Cardiac septum (tissue), 1 donor: ENCODE measurements at places on chromosomes 1 and 21. TPM values are rescaled to one million over a fixed set of nuclear protein-coding genes. Genes with fewer than 3 reads are reported as not detected.

- DNase-seq: no peak
Measured at GRCh38 chr1:89355056-89355455, 8.8 kb upstream of the GBP6 start.

DNA sequence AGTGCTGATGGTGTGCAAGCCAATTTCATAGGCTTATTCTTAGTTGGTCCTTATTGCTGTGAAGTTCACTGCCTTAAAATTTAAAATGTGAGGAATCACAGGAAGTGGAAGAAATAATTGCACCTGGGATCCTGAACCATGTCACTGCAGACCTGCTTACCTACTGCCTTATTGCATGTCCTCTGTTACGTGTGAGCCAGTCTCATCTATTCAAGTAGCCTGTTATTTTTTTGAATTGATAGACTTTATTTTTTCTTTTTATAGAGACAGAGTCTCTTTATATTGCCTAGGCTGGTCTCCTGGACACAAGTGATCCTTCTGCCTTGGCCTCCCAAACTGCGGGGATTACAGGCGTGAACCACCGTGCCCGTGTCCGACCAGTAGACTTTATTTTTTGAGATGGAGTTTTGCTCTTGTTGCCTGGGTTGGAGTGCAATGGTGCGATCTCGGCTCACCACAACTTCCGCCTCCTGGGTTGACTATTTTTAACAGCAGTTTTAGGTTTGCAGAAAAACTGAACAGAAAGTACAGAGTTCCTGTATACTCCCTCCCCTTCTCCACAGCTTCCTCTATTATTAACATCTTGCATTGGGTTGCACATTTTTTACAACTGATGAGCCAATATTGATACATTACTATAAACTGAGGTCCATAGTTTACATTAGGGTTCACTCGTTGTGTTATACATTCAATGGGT lies 14.0 kb upstream of the DISC1 start:
- peak; percentile 82 for DNase-seq

GRCh38 chr1:67626090-67626860 lies 58.7 kb upstream of the GADD45A start:
- no peak for DNase-seq

GRCh38 chr1:167541003-167541402 lies 12.6 kb downstream of the CREG1 start:
- no peak for DNase-seq

DNA sequence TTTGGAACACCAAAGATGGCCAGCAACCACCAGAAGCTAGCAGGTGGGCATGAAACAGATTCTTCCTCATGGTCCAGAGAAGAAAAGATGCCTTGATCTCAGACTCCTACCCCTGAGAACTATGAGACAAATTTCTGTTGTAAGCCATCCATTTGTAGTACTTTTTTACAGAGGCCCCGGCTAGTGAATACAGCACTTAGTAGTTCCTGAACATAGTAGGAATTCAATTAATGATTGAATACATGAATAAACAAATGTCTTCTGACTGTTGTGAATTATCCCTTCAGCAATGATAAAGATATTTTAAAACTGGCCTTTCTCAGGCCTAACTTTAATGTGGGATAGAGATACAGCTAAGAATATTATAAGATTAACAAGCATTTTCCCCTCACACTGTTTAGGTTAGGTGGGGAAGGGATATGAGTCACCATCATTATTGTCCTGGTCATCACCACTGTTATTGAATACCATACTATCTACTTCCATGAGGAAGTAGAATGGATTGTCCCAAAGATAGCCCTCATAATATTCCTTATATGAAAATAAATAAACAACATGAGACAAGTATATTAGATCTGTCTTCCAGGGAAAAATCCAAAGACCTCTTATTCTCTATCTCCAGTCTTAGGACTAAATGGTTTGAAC lies 51.4 kb downstream of the ADCY10 start:
- DNase-seq: no peak

- no peak for DNase-seq
Measured at GRCh38 chr1:39139723-39140360, 64.7 kb upstream of the MACF1 start.

DNA sequence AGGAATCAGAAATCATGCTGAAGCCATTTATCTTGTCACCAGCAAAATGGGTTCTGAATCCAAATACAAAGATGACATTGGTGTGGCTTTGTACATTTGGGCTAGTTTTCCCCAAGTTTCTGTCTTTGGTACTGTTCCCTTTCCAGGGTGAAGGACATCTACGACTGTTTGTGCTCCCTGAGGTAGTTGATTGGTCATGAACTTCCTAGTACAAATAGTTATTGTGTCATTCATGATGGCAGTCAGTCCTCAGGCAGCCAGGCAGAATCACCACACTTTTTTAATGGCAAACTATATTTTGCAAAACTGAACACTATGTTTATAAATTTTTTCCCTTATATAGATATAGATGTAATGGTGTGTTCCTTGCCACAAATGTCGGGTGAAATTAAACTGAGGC lies 46.0 kb downstream of the CEP350 start:
- no peak for DNase-seq

- no peak for DNase-seq
Measured at GRCh38 chr1:185268352-185268751, 48.7 kb downstream of the IVNS1ABP start.

DNA sequence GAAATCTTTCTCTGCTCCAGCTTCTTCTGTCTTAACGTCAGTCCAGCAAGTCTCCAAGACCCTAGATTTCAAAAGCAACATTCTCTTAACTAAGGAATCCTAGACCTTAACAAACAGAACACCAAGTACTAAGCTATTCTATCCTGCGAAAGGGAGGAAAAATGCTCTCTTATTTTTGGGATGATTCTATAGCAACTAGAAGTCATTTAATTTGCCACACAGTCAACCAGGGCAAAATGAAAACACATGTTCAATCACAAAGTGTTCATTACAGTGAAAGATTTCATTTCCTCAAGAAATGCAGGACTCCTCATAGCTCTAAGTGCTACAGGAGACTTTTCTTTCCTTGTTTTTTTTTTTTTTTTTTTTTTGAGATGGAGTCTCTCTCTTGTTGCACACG lies 36.2 kb upstream of the DOCK7 start:
- DNase-seq: no peak

DNA sequence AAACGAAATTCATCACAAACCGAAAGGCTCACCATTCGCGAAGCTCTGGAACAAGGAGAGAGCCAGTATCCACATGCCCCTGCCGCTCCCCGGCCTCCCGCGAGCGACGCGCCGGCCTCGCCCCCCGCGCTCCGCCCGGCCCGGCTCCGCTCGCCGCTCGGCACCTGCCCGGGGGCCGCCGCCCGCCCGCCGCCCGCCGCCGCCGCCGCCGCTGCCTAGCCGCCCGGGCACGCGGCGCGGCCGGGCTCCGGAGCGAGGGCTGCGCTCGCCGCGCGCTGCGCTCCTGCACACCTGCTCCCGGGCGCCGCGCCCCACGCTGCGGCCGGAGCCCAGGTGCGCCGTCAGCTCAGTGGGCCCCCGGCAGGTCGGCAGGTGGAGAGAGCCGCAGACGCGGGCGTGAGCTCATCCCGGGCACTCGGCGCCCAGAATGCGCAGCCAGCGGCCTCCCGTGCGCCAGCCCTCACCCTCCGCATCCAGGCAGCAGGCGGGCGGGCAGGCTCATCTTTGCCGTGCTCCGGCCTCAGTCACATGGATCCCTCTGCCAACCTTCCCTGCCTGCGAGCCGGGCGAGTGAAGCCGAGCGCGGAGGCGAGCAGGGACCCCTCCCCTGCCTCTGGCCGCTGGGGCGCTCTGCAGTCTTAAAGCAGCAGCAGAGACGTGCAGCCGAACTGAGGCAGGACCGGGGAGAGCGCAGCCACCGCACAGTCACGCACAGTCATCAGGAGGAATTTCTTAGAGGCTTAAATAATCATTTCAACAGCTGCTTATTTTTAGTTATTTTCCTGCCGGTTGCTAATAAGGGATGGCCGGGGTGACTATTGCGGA lies at the start of gene DSCAM:
Gene DSCAM (minus strand): TSS at position 572 of the 825 bp plus-strand sequence. CDS start 497 bp downstream, at position 75.
- no peak for DNase-seq

DNA sequence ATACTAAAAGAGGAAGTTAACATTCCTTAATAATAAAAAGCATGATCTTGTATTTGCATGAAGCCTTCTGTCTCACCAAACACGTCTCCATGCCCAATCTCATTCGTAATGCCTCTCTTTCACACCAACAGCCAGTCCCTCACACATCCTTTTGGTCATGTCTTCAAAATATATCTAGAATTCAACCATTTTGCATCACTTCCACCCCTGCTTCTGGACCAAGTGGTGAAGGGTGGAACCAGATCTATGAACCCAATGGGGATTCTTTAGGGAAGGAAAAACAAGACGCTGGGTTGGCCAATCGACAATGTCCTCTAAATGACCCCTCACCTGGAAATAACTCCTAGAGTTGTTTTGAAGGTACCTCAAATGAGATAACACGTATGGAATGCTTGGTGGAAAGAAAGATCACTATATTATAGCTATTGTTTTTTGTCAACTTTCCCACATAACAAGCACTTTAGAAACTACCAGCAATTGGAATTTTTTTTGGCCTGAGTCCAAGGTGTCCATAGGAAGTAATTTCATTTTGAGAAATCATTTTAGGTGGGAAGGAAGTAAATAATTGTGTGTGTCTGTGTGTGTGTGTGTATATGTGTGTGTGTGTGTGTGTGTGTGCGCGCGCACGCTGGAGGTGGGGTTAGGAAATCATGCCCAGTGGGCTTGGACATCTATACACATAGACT lies at the start of gene KCNA10:
Gene KCNA10 (minus strand): TSS at position 51 of the 686 bp plus-strand sequence. CDS start 388 bp downstream, outside the sequence.
- no peak for DNase-seq

MCOLN2 gene
- 0.13 TPM for total RNA-seq

MSH4 gene
- 0.81 TPM for total RNA-seq

ARMH1 gene
- total RNA-seq: 0.70 TPM

CYP4Z1 gene
- total RNA-seq: not detected

CFHR2 gene
- total RNA-seq: not detected
